Stimulated activated CD4-positive, alpha-beta T cell treated with anti-CD3 and anti-CD28 coated beads, Interleukin-4, amount 100 ng/mL, for 48 hours (primary cell): ENCODE measurements at places on chromosomes 4 and X.

DNA sequence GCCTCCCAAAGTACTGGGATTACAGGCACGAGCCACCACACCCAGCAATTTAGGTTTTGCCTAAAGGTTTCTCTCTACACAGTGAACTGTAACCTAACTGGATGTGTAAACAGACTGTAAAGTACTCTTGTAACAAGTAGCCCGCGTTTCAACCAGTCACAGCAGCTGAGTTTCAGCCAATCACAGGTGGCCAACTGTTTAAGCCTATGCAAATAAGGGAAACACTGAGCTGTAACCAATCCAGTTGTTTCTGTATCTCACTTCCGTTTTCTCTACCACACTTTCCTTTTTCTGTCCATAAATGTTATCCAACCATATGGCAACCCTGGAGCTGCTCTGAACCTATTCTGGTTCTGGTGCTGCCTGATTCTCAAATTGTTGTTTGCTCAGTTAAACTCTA lies 59.9 kb downstream of the DIPK2B start:
- DNase-seq: no peak

GRCh38 chr4:105994061-105994460 lies 98.8 kb downstream of the NPNT start:
- no peak for DNase-seq

GRCh38 chr4:154958621-154959358 lies 177.7 kb downstream of the RBM46 start:
- DNase-seq: no peak

DNA sequence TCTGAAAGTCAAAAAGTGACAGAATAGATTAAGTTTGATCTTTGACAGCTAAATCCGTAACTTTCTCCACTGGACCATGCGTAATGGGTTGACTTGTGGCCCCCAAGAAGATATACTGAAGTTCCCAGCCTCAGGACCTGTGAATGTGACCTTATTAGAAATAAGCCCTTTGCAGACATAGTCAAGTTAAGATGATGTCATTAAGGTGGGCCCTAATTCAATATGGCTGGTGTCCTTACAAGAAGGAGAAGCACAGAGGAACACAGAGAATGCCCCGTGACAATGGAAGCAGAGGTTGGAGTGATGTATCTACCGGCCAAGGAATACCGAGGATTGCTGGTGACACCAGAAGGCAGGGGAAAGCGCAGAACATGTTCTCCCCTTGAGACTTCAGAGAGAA lies 14.4 kb downstream of the ENPP6 start:
- DNase-seq: no peak

- no peak for DNase-seq
These were observed 84.1 kb downstream of the GPR82 start for GRCh38 chrX:41808047-41808446.

DNA sequence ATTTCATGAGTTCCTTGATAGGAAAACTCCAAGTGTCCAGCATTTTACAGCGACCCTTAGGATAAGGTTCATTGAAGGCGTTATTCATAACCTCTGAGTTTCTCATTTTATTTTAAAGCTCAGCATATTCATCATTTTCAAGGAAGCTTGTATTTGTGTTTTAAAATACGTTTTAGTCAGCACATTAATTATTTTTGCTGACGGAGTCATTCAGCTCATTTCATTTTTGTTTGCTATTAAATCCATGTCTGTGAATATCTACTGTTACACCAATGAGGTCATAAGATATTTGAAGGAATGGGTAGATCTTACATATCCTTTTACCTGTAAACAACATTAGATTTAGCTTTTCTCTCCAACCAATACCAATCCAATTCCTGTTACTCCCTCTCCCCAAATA lies 1766.3 kb upstream of the PCDH10 start:
- DNase-seq: no peak

DNA sequence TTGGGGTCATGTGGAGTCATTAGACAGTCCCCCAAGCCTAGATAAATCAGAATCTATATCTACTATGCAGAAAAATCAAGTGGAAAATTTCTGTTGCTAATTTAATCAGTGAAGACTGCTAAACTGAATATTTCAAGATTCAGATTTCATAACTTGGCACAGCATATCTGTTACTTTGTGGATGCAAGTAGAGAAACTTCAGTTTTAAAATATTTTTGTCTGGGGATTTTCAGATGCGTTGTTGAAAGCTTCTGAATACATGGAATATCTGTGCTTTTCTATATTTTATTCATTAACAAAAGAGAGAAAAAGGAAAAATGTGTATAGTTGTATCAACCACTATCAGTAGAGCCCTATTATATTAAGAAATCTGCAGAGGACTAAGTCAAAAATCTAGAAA lies 4.4 kb downstream of the FGF5 start:
- DNase-seq: no peak

GRCh38 chrX:152893980-152894610 lies 3.8 kb upstream of the ZNF185 start:
- DNase-seq: no peak

DNA sequence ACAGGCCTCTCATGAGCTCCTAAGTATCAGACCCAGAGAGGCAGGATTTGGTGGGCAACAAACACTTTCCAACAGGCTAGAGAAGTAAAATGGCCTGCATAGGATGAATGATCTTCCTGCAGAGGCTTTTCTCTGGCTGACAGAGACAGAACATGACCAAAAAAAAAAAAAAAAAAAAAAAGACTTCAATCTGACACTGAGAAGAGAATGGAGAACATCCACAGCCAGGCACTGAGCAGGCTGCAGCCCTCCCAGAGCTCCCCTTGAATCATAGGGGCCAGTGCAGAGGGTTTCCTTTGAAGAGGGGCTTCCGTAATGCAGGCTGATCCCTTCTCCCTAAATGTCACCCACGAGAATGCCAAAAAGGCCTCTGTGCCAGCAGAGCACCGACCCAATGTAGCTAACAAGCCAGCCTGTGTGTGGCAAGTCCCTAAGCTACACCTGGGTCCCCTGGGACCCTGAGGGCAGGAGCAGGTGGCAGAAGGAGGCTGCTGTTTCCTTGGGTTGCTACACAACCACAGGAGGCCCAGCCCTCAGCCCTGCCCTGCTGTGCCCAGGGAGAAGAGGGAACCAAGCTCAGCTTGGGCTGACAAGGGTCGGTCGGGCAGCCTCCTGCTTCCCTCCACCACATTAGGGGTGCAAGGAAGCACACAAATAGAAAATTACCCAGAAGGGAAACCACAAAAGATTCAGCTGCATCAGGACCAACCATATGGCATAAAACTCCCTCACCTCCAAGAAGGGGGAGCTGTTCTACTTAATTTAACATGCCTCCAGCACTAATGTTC lies 55.6 kb downstream of the MAP7D2 start:
- DNase-seq: no peak

DNA sequence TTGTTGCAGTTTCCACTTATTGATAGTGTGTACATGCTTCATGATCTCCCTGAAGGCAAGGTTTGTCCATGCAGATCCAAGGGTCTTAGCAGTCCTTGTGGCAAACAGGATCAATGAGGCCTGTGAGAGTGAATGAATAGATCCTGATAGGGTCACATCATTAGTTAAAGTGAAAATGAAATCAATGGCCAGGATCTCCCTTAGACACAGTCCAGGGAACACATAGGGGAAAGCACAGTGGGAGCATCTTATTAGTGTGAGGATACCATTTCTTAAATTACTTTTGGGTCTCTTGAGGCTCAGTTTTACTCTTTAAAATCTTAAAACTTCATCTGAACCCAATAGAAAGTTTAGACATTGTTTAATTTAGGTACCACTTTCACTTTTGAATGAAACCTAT lies 59.3 kb downstream of the ARHGAP6 start:
- DNase-seq: no peak

DNA sequence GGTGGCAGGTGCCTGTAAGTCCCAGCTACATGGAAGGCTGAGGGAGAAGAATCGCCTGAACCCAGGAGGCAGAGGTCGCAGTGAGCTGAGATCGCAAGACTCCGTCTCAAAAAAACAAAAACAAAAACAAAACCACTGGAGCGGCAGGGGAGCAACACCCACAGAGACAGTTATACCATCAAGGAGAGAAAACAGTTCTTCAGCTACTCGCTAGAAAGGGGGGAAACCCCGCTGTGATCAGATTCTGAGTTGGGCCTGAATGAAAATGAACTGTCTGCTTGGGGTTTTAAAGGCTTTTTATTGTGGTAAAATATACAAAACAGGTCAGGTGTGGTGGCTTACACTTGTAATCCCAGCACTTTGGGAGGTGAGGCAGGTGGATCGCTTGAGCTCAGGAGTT lies 16.8 kb upstream of the IRAK1 start:
- DNase-seq: no peak

DNA sequence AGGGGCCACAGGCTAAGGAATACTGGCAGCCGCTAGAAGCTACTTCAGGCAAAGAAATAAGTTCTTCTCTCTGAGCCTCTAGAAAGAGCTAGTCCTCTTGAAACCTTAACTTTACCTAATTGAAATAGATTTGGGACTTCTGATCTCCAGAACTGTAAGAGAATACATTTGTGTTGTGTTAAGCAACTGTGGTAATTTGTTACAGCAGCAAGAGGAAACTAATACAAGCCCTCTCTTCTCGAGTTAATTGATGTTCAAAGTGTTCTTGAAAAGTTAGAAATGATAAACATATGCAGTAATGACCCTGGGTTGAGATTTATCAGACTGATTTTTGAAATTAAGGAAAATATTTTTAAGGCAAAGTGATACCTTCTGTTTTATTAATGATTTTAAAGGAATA lies 172.8 kb downstream of the ANTXR2 start:
- no peak for DNase-seq

DNA sequence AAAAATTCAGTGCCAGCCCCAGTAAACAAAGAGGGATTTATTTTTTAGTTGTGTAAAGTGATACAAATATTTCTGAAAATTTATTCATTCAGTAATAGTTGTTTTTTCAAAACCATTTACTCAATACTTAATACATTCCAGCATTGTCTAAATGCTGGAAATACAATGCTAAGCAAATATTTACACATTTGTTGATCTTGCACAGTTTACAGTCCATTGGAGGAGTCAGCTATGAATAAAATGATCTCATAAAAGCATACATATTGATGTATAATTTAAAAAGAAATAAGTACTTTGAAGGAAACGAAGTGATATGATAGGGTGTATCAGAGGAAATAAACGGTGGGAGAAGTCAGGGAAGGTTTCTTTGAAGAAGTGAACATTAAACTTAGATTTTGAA lies 1942.1 kb upstream of the ADGRL3 start:
- DNase-seq: no peak
